Mesendoderm (in vitro differentiated cells): ENCODE measurements at places on chromosomes 2 and 18.
A peak's percentile ranks its signal among the peaks of the same experiment; 100 is the strongest.

GRCh38 chr2:240166191-240166590, 25.7 kb upstream of the OTOS start:
- H3K4me3 ChIP-seq: no peak overlapping the region
- no peaks in the 10 kb centered on the region for H3K27me3 ChIP-seq
- no peaks in the 10 kb centered on the region for H3K36me3 ChIP-seq
- no peak overlapping the region for H3K27ac ChIP-seq
- DNase-seq: no peak

DNA sequence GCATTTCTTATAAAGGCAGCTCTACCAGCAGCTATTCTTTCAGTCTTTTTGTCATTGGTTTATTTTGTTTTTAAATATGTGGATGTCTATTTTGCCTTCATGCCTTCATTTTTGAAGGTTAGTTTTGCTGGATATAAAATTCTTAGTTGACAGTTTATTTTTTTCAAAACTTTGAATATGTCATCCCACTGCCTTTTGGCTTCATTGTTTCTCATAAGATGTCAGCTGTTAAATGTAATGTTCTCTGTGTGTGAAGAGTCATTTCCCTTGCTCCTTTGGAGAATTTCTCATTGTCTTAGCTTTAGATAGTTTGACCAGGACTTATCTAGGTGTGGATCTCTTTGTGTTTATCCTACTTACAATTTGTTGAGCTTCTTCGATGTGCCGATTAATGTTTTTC, 213.5 kb downstream of the KIAA1328 start:
- no peak overlapping the region for H3K4me3 ChIP-seq
- H3K27me3 ChIP-seq: no peaks in the 10 kb centered on the region
- peak; percentile 7 for DNase-seq
- H3K27ac ChIP-seq: no peak overlapping the region
- no peaks in the 10 kb centered on the region for H3K36me3 ChIP-seq
- H3K4me1 ChIP-seq: no peaks in the 10 kb centered on the region

- H3K36me3 ChIP-seq: no peaks in the 10 kb centered on the region
- no peak for DNase-seq
- H3K27ac ChIP-seq: no peak overlapping the region
- no peaks in the 10 kb centered on the region for H3K27me3 ChIP-seq
- no peak overlapping the region for H3K4me3 ChIP-seq
These were observed 142.9 kb downstream of the ASB1 start for GRCh38 chr2:238569507-238570195.

DNA sequence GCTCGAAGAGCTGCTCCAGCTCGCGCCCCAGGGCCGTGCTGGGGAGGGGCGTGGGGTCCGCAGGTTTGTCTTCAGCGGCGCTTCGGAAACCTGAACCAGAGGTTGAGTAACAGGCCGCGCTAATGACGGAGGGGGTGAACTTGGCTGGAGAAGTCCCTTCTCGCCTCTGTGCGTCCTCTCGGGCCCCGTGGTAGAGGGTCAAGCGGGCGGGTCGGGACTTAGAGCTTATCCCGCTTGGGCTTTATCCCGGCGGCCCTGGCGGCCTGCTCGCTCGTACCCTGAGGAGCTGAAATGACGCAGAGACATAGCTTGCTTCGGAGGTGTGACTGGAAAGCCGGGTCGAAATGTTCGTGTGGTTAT, 479 bp downstream of the RNMT start:
- H3K4me1 ChIP-seq: peaks cover 2% of the 10 kb centered on the region
- no peaks in the 10 kb centered on the region for H3K36me3 ChIP-seq
- H3K27ac ChIP-seq: peak overlapping the region; percentile 39
- peak overlapping the region; percentile 96 for H3K4me3 ChIP-seq

DNA sequence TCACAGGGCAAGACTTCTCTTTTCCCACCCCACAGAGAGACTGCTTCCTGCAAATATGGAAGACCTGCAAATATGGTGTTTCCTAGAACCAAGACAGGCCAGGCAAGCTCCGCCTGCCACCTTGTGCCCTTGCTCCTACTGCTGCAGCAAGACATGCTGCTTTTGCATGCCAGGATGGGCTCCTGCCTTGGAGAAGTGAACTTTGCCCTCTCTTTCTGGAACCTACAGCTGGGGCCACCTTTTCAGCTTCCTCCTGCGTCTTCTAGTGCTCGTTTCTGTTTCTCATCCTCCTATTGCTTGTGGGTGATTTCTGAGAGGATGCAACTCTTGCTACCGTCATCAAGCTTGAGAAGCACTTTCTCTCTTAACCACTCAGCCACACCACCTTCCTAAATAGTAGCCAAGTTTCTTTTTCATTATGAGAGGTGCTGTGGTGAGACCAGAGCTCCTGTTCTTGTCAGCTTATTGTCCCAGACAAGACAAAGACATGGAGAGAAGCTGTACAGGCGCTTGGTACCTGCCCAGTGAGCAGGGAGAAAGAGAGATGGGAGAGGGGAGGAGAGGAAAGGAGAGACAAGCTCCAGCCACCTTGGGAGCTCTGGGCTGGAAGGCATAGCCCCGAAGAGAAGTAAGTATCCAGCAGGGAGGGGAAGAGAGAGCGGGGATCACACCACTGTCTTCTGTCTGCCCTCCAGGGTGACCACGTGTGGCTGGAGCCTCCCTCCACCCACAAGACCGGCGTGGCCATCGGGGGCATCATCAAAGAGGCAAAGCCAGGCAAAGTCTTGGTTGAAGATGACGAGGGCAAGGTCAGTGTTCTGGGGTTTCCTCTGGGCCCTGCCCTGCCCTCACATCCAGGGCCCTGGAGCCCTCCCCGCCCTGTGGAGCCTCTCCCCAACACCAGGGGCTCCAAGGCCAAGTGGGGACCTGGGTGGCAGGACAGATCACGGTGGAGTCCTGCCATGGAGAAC, 28.3 kb downstream of the MYO7B start:
- no peaks in the 10 kb centered on the region for H3K36me3 ChIP-seq
- H3K4me3 ChIP-seq: no peak overlapping the region
- no peaks in the 10 kb centered on the region for H3K4me1 ChIP-seq
- DNase-seq: no peak
- H3K27ac ChIP-seq: no peak overlapping the region
- H3K27me3 ChIP-seq: no peaks in the 10 kb centered on the region

- H3K27ac ChIP-seq: no peak overlapping the region
- no peak overlapping the region for H3K4me3 ChIP-seq
- no peaks in the 10 kb centered on the region for H3K27me3 ChIP-seq
- H3K36me3 ChIP-seq: no peaks in the 10 kb centered on the region
These were observed 15.2 kb downstream of the IL18RAP start for GRCh38 chr2:102438111-102438510.

- H3K4me1 ChIP-seq: peaks cover 20% of the 10 kb centered on the region
- H3K4me3 ChIP-seq: no peak overlapping the region
- no peaks in the 10 kb centered on the region for H3K27me3 ChIP-seq
- no peak overlapping the region for H3K27ac ChIP-seq
- no peaks in the 10 kb centered on the region for H3K36me3 ChIP-seq
These were observed 3.3 kb downstream of the GAD1 start for GRCh38 chr2:170819680-170820664.

GRCh38 chr2:134295441-134295840, 41.6 kb downstream of the MGAT5 start:
- H3K36me3 ChIP-seq: no peaks in the 10 kb centered on the region
- H3K4me1 ChIP-seq: no peaks in the 10 kb centered on the region
- no peaks in the 10 kb centered on the region for H3K27me3 ChIP-seq
- H3K27ac ChIP-seq: no peak overlapping the region
- no peak for DNase-seq
- no peak overlapping the region for H3K4me3 ChIP-seq

GRCh38 chr2:15279201-15279876, 281.8 kb downstream of the NBAS start:
- no peaks in the 10 kb centered on the region for H3K4me1 ChIP-seq
- no peak for DNase-seq
- H3K4me3 ChIP-seq: no peak overlapping the region
- H3K27ac ChIP-seq: no peak overlapping the region
- no peaks in the 10 kb centered on the region for H3K36me3 ChIP-seq

GRCh38 chr2:181169503-181169902, 189.1 kb downstream of the UBE2E3 start:
- DNase-seq: no peak
- H3K27ac ChIP-seq: no peak overlapping the region
- H3K27me3 ChIP-seq: no peaks in the 10 kb centered on the region
- no peaks in the 10 kb centered on the region for H3K4me1 ChIP-seq

DNA sequence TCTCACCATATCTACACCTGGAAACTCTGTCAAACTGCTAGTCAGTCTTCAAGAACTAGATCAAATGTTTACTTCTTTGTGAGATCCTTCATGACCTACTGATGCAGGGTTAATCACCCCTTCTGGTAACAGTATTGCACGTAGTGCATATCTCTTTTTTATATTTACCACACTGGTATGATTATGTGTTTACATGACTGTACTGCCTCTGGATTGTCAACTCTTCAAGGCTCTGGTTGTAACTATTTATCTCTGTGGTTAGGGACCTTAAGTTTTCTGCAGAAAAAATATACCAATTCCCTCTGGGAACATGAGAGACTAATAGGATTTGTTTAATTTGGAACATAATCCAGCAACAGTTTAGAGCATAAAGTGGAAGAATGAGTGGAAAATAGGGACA, 135.5 kb downstream of the PDE1A start:
- no peaks in the 10 kb centered on the region for H3K4me1 ChIP-seq
- H3K4me3 ChIP-seq: no peak overlapping the region

DNA sequence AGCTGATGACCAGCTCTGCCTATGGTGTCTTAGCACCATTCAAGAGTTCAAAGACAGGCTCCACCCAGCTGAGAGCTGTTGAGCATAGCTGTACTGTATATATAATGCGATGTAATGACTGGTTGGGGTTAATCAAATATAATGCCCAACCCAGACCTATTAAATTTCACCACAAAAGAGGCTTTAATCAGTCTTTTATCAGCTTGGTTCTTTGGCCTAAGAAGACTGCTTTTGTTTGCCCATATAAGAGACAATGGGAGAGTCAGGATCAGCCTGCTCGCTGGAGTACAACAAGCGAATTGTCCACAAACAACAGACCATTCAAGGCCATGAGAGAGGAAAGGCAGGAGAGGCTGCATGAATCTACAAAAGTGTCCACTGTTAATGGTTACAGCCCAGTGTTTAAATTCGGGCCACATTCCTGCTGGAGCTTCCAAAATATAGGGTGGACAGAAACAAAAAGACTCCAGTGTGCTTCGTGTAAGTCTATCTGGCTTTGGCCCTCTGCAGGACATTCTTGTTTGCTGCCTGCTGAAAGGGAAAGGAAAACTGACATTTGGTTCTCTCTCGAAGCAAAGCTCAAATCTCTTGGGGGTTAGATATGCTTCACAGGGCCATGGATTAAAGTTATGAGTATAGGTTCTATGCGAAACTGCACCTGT, 299.0 kb upstream of the FBXO11 start:
- no peak overlapping the region for H3K4me3 ChIP-seq
- no peak overlapping the region for H3K27ac ChIP-seq
- H3K27me3 ChIP-seq: no peaks in the 10 kb centered on the region
- DNase-seq: no peak

DNA sequence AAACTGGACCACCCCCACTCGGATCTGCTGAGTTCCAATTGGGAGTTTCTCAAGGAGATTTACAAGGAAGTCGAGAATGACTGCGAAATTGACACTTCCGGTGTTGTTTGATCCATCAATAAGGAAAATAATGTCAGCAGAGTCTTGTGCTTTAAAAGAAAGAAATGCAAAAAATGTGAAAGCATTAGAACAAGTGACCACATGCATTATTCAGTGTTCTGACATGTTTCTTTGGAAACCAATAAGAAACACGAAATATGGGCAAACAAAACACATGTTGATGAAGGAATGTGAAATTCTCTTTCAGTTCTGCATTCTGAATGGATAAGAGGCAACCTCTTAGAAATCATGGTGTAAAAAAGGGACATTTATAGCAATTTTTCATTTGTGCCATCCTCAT, 25.9 kb downstream of the COL6A3 start:
- no peaks in the 10 kb centered on the region for H3K27me3 ChIP-seq
- H3K4me1 ChIP-seq: no peaks in the 10 kb centered on the region
- H3K36me3 ChIP-seq: no peaks in the 10 kb centered on the region
- no peak overlapping the region for H3K4me3 ChIP-seq
- DNase-seq: no peak

GRCh38 chr18:28075501-28075900, 101.4 kb downstream of the CDH2 start:
- H3K27me3 ChIP-seq: no peaks in the 10 kb centered on the region
- H3K36me3 ChIP-seq: no peaks in the 10 kb centered on the region
- H3K4me3 ChIP-seq: no peak overlapping the region
- H3K4me1 ChIP-seq: peaks cover 31% of the 10 kb centered on the region
- H3K27ac ChIP-seq: peak overlapping the region; percentile 65

DNA sequence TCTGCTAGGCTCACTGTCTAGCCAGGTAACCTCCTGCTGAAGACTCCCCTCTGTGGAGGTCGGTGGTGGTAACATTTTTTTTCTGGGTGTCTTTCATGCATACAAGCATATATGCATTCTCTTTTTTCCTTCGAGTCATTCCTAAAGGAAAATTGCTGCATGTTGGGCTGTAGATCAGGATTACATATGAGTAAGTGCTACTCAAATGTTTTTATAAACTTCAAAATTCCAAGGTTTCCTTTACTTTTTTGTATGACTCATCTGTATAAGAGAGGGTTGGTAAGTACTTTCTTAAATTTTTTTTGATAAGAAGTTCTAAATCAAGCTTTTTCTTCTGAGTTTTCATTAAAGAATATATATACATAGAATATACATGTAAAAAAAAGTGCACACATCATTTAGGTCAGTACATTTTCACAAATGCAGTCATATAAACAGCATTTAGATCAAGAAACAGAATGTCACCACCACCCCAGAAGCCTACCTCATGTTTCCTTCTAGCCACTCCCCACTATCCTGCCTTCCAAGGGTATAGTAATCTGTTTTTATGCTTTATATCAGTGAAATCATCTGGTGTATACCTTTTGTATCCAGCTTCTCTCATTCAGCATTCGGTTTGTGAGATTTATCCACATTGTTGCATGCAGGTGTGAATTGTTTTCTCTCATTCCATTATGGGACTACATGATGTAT, 128.0 kb upstream of the MAP3K20 start:
- no peaks in the 10 kb centered on the region for H3K27me3 ChIP-seq
- no peak overlapping the region for H3K4me3 ChIP-seq
- DNase-seq: no peak
- no peaks in the 10 kb centered on the region for H3K36me3 ChIP-seq
- no peaks in the 10 kb centered on the region for H3K4me1 ChIP-seq

GRCh38 chr2:143968860-143969259, 551.1 kb downstream of the ZEB2 start:
- H3K27ac ChIP-seq: no peak overlapping the region
- no peaks in the 10 kb centered on the region for H3K27me3 ChIP-seq
- H3K4me1 ChIP-seq: no peaks in the 10 kb centered on the region
- H3K4me3 ChIP-seq: no peak overlapping the region

DNA sequence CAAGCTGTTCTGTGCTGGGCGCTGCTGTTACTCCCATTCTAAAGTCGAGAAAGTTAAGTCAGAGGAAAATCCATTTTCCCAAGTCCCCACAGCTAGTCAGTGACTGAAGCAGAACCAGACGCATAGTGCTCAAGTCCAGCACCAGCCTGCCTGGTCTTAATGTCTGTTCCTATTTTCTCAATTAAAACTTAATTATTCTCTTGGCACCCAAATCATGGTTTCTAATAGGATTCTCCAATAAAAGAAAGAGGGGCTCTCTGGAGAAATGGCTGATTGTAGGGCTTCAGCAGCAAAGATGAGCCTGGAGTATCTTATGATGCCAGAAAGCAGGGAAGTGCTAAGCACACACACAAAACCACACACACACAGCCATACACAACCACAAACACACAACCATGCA, 531.0 kb upstream of the SALL3 start:
- H3K4me3 ChIP-seq: no peak overlapping the region
- DNase-seq: no peak
- no peaks in the 10 kb centered on the region for H3K36me3 ChIP-seq
